ENCODE measurements at places on chromosomes 5 and 9. TPM values are rescaled to one million over a fixed set of nuclear protein-coding genes. Genes with fewer than 3 reads are reported as not detected.
A peak's percentile ranks its signal among the peaks of the same experiment; 100 is the strongest.

GRCh38 chr5:135307143-135307903, 91.7 kb downstream of the MACROH2A1 start:
- no peak overlapping the region for H3K4me3 ChIP-seq
- no peak overlapping the region for H3K27ac ChIP-seq
- peaks cover 4% of the 10 kb centered on the region for H3K4me1 ChIP-seq
- no peak for DNase-seq

DNA sequence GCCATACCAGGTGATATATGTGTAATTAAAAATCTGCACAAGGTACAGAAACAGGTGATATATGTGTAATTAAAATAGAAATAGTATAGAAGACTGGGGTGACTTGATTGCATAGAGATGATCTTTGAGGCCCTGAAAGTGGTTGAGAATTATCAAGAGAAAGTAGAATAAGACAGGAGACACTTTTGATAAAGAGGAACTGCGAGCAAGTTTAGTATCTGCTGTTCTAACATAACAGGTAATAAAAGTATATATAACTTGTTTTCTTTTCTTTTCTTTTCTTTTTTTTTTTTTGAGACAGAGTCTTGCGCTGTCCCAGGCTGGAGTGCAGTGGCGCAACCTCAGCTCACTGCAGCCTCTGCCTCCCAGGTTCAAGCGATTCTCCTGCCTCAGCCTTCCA, 5.4 kb downstream of the SNX2 start:
- H3K36me3 ChIP-seq = no peaks in the 10 kb centered on the region
- no peak for DNase-seq
- H3K27me3 ChIP-seq = no peaks in the 10 kb centered on the region
- H3K4me3 ChIP-seq = no peak overlapping the region
- H3K4me1 ChIP-seq = peaks cover 11% of the 10 kb centered on the region
- no peak overlapping the region for H3K27ac ChIP-seq

- DNase-seq = no peak
- H3K27me3 ChIP-seq = no peaks in the 10 kb centered on the region
- H3K4me3 ChIP-seq = no peak overlapping the region
- H3K36me3 ChIP-seq = no peaks in the 10 kb centered on the region
- no peaks in the 10 kb centered on the region for H3K4me1 ChIP-seq
Measured at GRCh38 chr9:71716138-71716909, 52.0 kb downstream of the CEMIP2 start.

GRCh38 chr5:141657937-141658545, 6.8 kb upstream of the FCHSD1 start:
- no peak for DNase-seq
- H3K4me3 ChIP-seq = no peak overlapping the region
- no peaks in the 10 kb centered on the region for H3K36me3 ChIP-seq
- H3K27me3 ChIP-seq = no peaks in the 10 kb centered on the region
- no peaks in the 10 kb centered on the region for H3K4me1 ChIP-seq

GRCh38 chr5:90530736-90531487, 1.5 kb upstream of the LYSMD3 start:
- H3K4me3 ChIP-seq = no peak overlapping the region
- DNase-seq = no peak
- peaks cover 28% of the 10 kb centered on the region for H3K27me3 ChIP-seq
- H3K4me1 ChIP-seq = peaks cover 14% of the 10 kb centered on the region
- H3K27ac ChIP-seq = no peak overlapping the region

DNA sequence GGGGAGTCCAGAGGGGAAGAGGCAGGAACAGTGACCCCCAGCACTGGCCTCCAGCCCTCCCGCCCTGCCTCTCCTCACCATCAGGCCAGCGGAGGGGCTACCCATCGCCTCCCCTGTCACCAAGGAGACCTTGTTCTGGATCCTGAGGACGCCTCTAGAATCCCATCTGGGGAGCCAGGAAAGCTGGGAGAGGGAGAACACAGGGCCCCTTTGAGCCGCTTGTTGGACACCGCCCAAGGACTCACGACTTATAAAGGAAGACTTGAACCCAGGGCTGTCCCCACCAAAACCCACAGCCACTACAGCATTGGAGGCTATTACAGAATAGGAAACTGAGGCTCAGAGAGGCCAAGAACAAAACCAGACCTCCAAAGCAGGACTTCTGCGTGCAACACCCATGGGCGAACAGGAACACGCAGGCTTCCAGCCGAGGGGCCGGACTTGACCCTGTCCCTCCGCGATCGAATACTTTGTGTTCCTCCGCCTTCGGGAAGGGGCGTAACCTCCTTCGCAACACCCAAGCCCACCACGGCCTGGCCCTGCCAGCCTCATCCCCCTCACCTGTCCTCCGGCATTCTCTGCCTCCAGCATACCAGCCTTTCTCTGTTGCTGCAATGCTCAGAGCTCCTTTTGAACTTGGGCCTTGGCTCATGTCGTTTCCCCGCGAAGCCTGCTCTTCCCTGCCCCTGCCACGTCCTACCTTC, 54.2 kb downstream of the C9orf50 start:
- H3K27me3 ChIP-seq = no peaks in the 10 kb centered on the region
- no peak overlapping the region for H3K4me3 ChIP-seq
- no peaks in the 10 kb centered on the region for H3K36me3 ChIP-seq
- DNase-seq = no peak

- no peak overlapping the region for H3K4me3 ChIP-seq
- H3K4me1 ChIP-seq = no peaks in the 10 kb centered on the region
- no peak for DNase-seq
- no peaks in the 10 kb centered on the region for H3K27me3 ChIP-seq
- no peak overlapping the region for H3K27ac ChIP-seq
- H3K36me3 ChIP-seq = no peaks in the 10 kb centered on the region
Measured at GRCh38 chr5:9318031-9318430, 227.8 kb downstream of the SEMA5A start.

- H3K36me3 ChIP-seq = no peaks in the 10 kb centered on the region
- no peaks in the 10 kb centered on the region for H3K4me1 ChIP-seq
- H3K27me3 ChIP-seq = peaks cover 21% of the 10 kb centered on the region
- no peak for DNase-seq
Measured at GRCh38 chr5:174344335-174344734, 298.8 kb downstream of the NSG2 start.

GRCh38 chr5:26807231-26808199, 230.9 kb downstream of the CDH9 start:
- H3K27me3 ChIP-seq = no peaks in the 10 kb centered on the region
- H3K4me3 ChIP-seq = no peak overlapping the region
- no peaks in the 10 kb centered on the region for H3K4me1 ChIP-seq
- DNase-seq = no peak

- H3K4me1 ChIP-seq = 0 out of 2 replicates have a peak, but pooled peaks cover 4% of the 10 kb centered on the region
- H3K4me3 ChIP-seq = no peak overlapping the region
- DNase-seq = no peak
- H3K36me3 ChIP-seq = no peaks in the 10 kb centered on the region
Measured at GRCh38 chr5:149870232-149870631, 74.4 kb downstream of the PDE6A start.

DNA sequence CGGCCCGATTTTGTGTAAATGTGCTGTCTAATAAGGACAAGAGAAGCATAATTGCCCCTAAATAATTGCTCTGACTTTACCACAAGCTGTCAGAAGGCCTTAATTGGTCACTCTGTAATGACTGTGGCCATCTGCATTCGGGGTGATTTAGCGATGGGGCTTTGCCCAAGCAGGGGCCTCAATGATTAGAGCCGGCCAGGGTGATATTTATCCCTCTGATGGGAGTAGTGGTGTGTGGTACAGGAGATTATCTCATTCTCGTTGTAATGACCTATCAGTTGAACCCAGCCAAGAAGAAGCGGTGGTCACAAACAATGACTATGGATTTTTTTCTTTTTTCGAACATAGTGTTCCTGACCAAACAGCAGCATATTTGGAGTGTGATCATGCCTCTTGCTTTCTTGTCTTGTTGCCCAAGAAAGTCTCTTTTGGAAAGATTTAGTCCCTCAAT, 72.0 kb upstream of the SAP30L start:
- H3K27me3 ChIP-seq = no peaks in the 10 kb centered on the region
- no peaks in the 10 kb centered on the region for H3K36me3 ChIP-seq
- H3K27ac ChIP-seq = no peak overlapping the region
- peaks cover 1% of the 10 kb centered on the region for H3K4me1 ChIP-seq
- no peak for DNase-seq

- H3K36me3 ChIP-seq = no peaks in the 10 kb centered on the region
- H3K4me1 ChIP-seq = no peaks in the 10 kb centered on the region
- no peak overlapping the region for H3K4me3 ChIP-seq
- no peak overlapping the region for H3K27ac ChIP-seq
- no peaks in the 10 kb centered on the region for H3K27me3 ChIP-seq
Measured at GRCh38 chr5:98651715-98652114, 121.7 kb upstream of the RGMB start.

GRCh38 chr5:72093217-72093616, 14.1 kb upstream of the MAP1B start:
- no peaks in the 10 kb centered on the region for H3K4me1 ChIP-seq
- no peak for DNase-seq
- H3K36me3 ChIP-seq = no peaks in the 10 kb centered on the region
- no peak overlapping the region for H3K4me3 ChIP-seq

GRCh38 chr5:133868946-133869518, 99.4 kb downstream of the C5orf15 start:
- H3K27ac ChIP-seq = no peak overlapping the region
- H3K4me3 ChIP-seq = peak overlapping the region; percentile 25
- H3K27me3 ChIP-seq = peaks cover 4% of the 10 kb centered on the region
- no peaks in the 10 kb centered on the region for H3K36me3 ChIP-seq
- peak; percentile 38 for DNase-seq

- DNase-seq = no peak
- no peak overlapping the region for H3K4me3 ChIP-seq
- no peaks in the 10 kb centered on the region for H3K4me1 ChIP-seq
- no peaks in the 10 kb centered on the region for H3K36me3 ChIP-seq
Measured at GRCh38 chr9:92983984-92984589, 36.8 kb downstream of the FGD3 start.

DNA sequence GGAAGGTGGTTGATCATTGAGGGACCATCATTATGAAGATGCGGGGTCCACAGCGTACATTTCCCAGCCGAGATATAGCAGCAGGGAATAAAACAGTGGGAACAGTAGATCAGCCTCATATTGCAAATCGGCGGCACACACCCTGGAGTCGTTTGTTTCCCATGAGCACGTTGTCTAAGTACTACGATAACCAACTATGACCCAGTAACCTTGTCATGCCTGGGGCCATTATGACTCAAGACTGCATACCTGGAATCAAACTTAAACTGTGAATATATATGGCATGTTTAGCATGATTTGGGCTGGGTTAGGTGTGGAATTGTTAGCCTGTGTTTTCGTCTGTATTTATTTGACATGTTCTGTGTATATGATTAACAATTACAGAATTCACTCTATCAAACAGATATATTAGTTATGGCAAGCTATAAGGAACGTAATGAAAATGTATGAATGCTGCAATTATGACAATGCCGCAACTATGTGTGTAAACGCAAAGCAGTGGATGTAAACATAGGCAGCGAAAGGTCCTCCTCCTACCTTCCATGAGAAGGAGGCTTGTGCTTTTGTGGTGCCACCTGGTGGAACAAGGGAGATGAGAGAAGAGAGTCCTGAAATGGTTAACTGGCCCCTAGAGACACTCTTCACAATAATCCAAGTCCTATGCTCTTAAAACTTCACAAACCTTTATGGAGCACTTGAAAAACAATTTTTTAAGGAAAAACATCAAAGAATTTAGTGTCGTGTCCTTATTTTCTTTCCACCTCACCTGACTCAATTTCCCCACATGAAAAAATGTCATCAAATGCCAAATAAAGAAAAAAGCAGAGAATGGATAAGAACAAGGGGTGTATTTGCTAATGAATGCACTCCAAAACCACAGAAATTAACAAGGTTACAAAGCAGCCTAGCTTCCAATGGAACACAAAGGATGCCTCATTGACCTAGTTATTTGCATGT, 47.1 kb downstream of the SEMA5A start:
- H3K4me1 ChIP-seq = no peaks in the 10 kb centered on the region
- H3K4me3 ChIP-seq = no peak overlapping the region
- no peaks in the 10 kb centered on the region for H3K27me3 ChIP-seq
- DNase-seq = no peak

GRCh38 chr5:178460174-178460573, 130.0 kb downstream of the COL23A1 start:
- H3K36me3 ChIP-seq = no peaks in the 10 kb centered on the region
- no peak for DNase-seq
- H3K27ac ChIP-seq = no peak overlapping the region
- H3K4me1 ChIP-seq = no peaks in the 10 kb centered on the region
- H3K4me3 ChIP-seq = no peak overlapping the region
- no peaks in the 10 kb centered on the region for H3K27me3 ChIP-seq

GRCh38 chr9:120712539-120713031, 1.7 kb downstream of the MEGF9 start:
- peaks cover 33% of the 10 kb centered on the region for H3K4me1 ChIP-seq
- H3K27ac ChIP-seq = peak overlapping the region; percentile 74
- H3K27me3 ChIP-seq = no peaks in the 10 kb centered on the region
- peak overlapping the region; percentile 56 for H3K4me3 ChIP-seq
- H3K36me3 ChIP-seq = no peaks in the 10 kb centered on the region

GRCh38 chr5:112915831-112916230, 6.2 kb downstream of the REEP5 start:
- H3K27ac ChIP-seq = no peak overlapping the region
- H3K27me3 ChIP-seq = no peaks in the 10 kb centered on the region
- DNase-seq = no peak
- no peak overlapping the region for H3K4me3 ChIP-seq
- H3K36me3 ChIP-seq = peaks cover 45% of the 10 kb centered on the region
- peaks cover 38% of the 10 kb centered on the region for H3K4me1 ChIP-seq

DNA sequence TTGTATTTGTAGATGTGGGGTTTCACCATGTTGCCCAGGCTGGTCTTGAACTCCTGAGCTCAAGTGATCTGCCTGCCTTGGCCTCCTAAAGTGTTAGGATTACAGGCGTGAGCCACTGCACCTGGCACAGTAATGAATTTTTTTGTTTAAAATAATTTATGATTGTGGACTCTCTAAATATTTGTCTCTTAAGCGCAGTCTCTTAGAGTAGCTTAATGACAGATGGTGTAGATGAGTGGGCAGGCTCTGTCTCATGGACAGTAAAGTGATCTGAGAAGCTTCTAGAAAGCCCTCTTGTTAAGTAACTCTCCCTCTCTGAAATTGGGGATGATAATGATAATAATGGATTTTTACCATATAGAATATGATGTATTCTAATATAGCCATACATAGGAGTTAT, 47.5 kb upstream of the KIAA1958 start:
- H3K4me1 ChIP-seq = no peaks in the 10 kb centered on the region
- no peaks in the 10 kb centered on the region for H3K27me3 ChIP-seq
- no peak for DNase-seq
- H3K36me3 ChIP-seq = peaks cover 2% of the 10 kb centered on the region
- no peak overlapping the region for H3K27ac ChIP-seq
- H3K4me3 ChIP-seq = no peak overlapping the region

SLC35A4 gene
- total RNA-seq = 96.7 TPM

SDHA gene
- total RNA-seq = 171 TPM

GPX8 gene
- total RNA-seq = 24.8 TPM

TAF11L9 gene
- not detected for total RNA-seq

ZNG1F gene
- total RNA-seq = 5.1 TPM

THBS4 gene
- total RNA-seq = 0.31 TPM

Measured in Panc1 (cell line).